SW 1271 (cell line): ENCODE measurements at places on chromosomes 1 and 21.

- DNase-seq, result no peak
These were observed 336.0 kb downstream of the NUF2 start for GRCh38 chr1:163657719-163658118.

- no peak for DNase-seq
These were observed 29.9 kb upstream of the LYPLAL1 start for GRCh38 chr1:219143735-219144134.

- DNase-seq, result no peak
These were observed 40.5 kb upstream of the SYT2 start for GRCh38 chr1:202750761-202751160.

DNA sequence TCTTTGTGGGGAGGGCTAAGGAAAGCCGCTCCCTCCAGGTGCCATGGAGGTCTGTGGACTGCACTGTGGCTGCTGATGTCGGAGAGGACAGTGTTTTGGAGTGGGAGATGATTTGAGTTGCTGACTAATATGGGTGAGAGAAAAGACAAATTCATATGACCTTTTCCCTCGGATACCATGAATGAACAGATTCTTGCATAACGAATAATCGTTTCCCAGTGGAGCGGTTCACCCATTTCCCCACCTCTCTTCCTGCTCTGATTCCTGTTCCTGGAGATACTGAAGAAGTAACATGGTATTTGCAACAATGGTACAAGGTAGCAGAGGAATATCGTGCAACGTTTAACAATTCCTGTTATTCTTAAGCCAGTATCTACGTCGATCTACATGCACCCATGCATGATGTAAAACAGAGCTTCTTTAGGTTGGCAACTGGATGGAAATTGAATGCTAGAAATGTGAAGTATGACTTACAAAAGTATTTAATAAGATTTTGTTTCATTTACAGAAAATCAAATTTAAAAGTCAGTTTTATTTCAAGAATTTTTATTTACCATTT, 227.1 kb downstream of the TOMM20 start:
- no peak for DNase-seq

- no peak for DNase-seq
These were observed 276.2 kb downstream of the NEGR1 start for GRCh38 chr1:72006092-72006491.

GRCh38 chr1:32223683-32224082, 1.5 kb downstream of the EIF3I start:
- no peak for DNase-seq

- no peak for DNase-seq
These were observed 459.3 kb upstream of the ADAMTS5 start for GRCh38 chr21:27426196-27426595.

GRCh38 chr1:15055736-15056415, 97.7 kb upstream of the TMEM51 start:
- DNase-seq, result no peak

- DNase-seq, result no peak
These were observed 10.6 kb upstream of the GADD45A start for GRCh38 chr1:67674260-67675011.

GRCh38 chr21:31078796-31079195, 40.5 kb upstream of the KRTAP19-8 start:
- DNase-seq, result no peak

DNA sequence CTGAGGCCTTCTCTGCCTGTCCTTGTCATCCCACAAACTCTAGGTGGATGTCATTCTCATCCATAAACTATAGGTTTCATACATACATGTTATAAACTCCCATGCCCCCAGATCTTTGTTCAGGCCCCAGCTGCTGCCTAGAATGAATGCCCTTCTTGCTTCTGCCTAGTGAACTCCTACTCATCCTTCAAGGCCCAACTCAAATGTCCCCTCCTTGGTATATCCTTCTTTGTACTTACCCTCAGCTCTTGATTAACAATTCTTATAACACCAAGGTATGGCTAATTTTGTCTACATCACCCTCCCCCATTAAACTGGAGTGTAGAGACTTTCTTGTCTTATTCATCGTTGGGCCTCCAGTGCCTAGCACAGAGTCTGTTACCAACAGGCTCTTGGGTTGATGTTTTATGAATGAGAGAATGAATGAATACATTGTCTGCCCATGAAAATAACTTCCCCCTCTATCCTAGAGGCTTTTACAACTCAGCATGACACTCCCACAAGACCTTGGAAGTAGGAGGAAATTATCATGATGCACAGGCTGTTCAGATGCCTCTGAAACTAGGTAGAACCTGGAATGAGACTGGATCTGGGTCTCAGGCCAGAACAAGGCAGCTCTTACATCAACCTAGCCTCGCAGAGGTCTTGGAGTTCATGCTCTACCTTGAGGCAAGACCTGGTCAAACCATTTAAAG, 26.9 kb downstream of the EPHB2 start:
- no peak for DNase-seq

DNA sequence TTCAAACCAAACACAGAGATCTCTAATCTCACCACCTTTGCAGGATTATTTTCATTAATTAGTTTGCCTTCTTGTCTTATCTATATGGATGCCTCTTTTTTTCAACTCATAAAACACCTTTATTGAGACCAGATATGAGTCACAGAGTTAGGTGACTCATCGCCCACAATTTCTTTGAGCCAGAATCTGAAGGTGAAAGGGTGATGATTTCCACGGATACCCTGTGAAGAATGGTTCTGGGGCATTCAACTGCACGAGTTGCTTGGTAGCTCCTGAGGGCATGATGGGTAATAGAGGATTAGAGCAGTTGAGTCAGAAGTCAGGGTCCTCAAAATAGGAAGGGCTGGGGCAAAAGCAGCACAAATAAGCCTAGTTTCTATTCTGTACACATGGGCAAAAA, 128.2 kb downstream of the TBX19 start:
- DNase-seq, result peak; percentile 32

GRCh38 chr1:113540335-113540734, 150.0 kb downstream of the MAGI3 start:
- DNase-seq, result no peak

DNA sequence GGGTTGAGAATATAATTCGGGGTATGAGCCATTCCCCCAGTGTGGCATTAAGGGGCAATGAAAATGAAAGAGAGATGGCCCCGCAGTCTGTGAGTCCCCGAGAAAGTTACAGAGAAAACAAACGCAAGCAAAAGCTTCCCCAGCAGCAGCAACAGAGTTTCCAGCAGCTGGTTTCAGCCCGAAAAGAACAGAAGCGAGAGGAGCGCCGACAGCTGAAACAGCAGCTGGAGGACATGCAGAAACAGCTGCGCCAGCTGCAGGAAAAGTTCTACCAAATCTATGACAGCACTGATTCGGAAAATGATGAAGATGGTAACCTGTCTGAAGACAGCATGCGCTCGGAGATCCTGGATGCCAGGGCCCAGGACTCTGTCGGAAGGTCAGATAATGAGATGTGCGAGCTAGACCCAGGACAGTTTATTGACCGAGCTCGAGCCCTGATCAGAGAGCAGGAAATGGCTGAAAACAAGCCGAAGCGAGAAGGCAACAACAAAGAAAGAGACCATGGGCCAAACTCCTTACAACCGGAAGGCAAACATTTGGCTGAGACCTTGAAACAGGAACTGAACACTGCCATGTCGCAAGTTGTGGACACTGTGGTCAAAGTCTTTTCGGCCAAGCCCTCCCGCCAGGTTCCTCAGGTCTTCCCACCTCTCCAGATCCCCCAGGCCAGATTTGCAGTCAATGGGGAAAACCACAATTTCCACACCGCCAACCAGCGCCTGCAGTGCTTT, 9.4 kb downstream of the PROX1 start:
- no peak for DNase-seq

DNA sequence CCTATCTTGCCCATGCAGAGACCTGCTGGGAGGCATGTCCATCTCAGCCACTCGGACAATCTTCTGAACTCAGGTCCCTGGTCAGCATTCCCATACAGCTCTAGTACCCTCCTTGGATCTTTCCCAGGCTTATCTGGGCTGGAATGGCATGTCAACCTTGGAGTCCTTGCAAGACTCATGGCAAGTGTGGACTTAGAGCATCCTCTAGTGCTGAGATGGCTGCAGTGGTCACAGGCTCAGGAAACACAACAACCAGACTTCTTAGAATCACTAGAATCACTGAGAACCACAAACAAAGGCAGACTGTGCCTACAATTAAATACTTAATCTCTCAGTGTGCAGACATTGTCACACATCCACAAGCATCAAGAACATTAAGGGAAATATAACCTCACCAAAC, 73.1 kb upstream of the TSHB start:
- no peak for DNase-seq

DNA sequence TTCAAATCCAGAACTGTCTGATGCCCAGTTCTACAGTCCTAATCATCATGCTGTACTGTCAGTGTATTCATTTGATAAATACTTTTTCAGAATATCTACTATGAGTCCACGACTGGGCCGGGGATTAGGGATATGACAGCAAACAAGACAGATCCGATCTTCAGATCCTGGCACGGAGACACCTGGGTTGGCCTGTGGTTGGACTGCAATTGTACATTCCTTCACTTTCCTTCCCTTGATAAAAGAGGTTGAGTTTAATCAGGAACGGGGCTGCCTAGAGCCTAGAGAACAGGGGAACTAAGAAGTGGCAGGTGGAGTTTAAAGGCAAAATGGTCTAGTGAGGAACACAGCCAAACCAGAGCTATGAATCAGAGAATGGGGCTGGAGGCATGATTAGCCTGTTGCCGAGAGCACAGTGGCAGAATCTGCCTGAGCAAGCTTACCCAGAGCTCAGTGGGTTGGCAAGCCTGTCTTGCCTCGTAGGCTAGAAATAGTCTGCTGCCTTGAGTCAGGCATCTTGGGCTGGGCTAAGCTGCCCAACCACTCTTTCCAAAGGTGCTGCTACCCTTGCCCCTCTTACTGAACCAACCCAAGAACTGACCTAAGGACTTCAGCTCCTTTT, 38.1 kb upstream of the PTCH2 start:
- DNase-seq, result no peak

GRCh38 chr21:23578027-23578426, 2029.3 kb downstream of the MRPL39 start:
- no peak for DNase-seq

DNA sequence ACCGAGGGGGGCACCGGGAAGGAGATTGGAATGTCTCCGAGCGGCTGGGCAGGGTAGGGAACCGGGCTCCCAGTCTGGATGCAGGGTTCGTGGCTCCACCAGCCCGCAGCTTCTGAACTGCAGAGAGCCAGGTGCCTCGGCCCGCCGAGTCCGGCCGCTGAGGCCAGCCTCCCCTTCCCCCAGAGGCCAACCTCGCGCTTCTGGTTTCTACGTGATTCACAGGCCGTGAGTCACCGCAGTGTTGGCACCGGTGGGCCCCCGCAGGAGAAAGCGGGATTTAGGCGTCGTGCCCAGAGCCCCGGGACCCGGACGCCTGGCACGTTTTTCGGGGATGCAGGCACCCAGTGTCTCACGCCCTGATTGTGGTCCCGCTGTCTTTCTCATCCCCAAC, 458 bp downstream of the CRABP2 start:
- DNase-seq, result no peak

GRCh38 chr1:246631426-246631825, 65.2 kb downstream of the CNST start:
- DNase-seq, result no peak

GRCh38 chr21:42215942-42216725, 2.8 kb upstream of the ABCG1 start:
- DNase-seq, result no peak

GRCh38 chr1:231699784-231700183, 73.2 kb downstream of the DISC1 start:
- no peak for DNase-seq

- DNase-seq, result no peak
These were observed 75.1 kb upstream of the NEGR1 start for GRCh38 chr1:72357411-72357810.

DNA sequence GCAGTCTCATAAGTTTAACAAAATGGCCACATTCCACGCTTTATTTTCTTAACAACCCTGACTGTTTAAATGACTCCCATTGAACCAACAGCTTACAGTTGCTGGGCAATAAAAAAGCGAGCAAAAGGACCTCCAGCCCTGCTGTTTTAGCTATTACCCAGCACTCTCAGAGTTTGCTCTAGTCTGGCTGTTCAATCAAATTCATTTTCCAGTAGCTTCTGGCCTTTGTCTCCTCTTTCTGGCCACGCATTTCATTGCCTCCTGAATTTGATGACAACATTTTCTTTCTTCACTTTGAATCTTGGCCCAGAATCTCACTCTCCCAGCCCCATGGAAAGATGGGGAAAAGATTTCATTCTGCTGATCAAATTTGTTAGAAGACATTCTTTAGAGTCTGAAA, 44.1 kb upstream of the DOCK7 start:
- DNase-seq, result no peak

GRCh38 chr1:84299536-84300170, 1.9 kb upstream of the SAMD13 start:
- DNase-seq, result no peak
